Liver (tissue), 10 donors: ENCODE measurements at places on chromosomes 6 and 20. TPM values are rescaled to one million over a fixed set of nuclear protein-coding genes. Genes with fewer than 3 reads are reported as not detected.

SYNDIG1 gene
- polyA plus RNA-seq, result not detected

RIMS4 gene
- not detected for polyA plus RNA-seq

SAMD5 gene
- polyA plus RNA-seq, result 3.2 TPM

TNXB gene
- 4.4 TPM for polyA plus RNA-seq

TAF4 gene
- 3.8 TPM for polyA plus RNA-seq

ARFGEF3 gene
- 0.06 TPM for polyA plus RNA-seq

C4B gene
- 1,699 TPM for polyA plus RNA-seq

C20orf141 gene
- polyA plus RNA-seq, result not detected

XKR7 gene
- polyA plus RNA-seq, result not detected
